Stimulated activated CD4-positive, alpha-beta T cell treated with anti-CD3 and anti-CD28 coated beads, Interleukin-15, amount 100 ng/mL, for 48 hours (primary cell): ENCODE measurements at places on chromosomes 1 and 21.

DNA sequence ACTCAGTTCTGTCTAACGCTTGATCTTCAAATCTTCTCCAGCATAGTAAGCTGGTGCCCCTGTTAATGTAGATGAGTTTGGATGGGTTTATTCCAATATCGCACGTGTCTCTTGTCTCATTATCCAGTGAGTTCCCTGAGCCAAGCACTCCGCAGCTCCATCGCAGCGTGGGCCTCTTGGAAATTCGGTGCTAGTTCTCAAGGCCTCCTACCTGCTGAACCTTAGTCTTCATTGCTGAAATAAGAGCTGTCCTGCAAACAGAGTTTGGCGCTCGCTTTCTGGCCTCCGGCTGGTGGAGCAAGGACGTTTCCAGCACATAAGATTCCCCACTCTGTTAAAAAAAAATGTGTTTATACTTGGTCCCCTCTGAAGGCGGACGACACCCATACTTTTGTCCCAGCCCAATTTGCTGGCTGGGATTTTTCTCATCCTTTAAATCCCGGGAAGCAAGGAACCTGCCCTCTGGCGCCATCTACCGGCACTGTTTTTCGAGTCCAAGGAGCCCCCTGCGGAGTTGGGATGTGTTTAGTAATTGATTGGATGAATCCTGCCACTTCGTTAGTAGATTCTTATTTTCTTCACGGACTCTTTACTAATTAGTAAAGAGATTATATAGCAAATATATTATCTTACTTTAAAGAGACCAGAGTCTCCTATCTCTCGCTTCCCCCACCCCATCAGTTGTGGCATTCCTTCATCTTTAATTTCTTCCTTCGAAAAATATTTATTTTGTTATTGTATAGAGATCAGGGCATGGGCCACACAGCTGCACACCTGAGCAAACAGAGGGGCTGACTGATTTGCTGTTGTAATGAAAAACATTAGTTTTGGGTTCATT is 14.7 kb downstream of the JUN start:
- no peak for DNase-seq

DNA sequence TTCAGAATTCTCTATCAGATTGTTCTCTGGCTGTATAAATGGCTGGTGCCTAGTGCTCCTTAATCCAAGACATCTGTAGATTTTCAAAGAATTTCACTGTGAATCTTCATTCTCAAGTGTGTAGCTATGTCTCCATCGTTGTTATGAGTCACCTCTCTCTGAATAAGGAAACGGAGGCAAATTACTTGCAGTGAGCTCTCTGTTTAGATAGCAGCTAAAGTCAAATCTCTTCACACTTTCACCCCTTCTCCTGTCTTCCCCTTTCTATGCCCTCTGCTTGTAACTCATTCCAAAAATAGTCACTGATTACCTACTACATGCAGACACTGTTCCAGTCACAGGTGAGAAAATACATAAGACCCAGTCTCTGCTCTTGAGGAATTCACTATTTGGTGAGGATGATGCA is 39.7 kb downstream of the CHML start:
- DNase-seq, result no peak

DNA sequence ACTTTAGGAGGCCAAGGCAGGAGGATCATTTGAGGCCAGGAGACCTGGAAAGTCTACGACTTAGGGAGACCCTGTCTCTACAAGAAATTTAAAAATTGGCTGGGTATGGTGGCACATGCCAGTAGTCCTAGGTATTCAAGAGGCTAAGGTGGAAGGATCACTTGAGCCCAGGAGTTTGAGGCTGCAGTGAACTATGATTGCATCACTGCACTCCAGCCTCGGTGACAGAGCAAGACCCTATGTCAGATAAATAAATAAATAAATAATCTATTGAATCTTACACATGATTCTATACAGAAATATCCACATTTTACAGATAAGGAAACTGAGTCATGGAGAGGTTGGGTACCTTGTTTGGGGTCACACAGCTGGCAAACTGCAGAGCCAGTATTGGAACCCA is 89.1 kb downstream of the MAN1C1 start:
- DNase-seq, result no peak

GRCh38 chr1:220886470-220887201 is 7.4 kb downstream of the HLX start:
- no peak for DNase-seq

- DNase-seq, result no peak
Observed at GRCh38 chr1:7022058-7022457, 236.8 kb downstream of the CAMTA1 start.

- DNase-seq, result no peak
Observed at GRCh38 chr1:173424782-173425407, 52.2 kb upstream of the PRDX6 start.

- no peak for DNase-seq
Observed at GRCh38 chr1:94092210-94092613, 28.7 kb downstream of the ABCA4 start.

DNA sequence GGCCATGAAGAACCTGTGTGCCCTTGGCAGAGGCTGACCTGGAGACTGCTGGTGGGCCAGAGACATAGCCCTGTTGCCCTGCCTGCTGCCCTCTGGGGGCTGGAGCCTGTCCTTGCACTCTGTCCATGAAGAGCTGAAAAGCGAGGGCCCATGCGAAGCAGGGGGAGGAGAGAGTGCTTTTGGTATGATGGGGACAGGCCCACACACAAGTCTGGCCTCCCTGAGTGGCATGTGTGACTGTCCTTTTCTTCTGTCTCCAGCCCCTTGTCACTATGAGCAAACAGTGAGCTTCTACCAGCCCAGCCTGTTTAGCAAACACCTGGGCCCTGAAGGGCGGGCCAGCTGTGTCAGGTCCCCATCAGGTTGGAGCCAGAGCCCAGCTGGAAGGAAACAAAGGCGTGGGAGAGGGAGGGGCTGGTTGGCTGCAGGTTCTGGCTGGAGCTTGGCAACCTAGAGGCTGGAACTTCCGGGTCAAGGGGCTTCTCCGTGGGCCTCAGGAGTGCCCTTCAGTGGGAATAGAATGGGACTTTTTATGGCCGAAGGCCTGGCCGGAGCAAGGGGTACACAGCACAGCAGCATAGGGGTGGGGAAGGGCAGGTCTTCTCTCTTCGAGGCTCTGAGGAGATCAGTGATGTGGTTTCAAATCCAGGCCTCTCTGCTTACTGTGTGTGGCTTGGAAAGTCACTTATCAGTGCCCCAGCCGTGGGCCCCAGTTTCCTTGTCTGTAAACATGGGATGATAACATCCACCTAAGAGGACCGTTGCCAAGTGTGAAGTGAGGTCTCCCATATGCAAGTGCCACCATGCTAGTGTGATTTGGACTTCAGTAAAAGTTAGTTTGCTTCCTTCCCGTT is 14.3 kb downstream of the QSOX1 start:
- DNase-seq, result no peak

DNA sequence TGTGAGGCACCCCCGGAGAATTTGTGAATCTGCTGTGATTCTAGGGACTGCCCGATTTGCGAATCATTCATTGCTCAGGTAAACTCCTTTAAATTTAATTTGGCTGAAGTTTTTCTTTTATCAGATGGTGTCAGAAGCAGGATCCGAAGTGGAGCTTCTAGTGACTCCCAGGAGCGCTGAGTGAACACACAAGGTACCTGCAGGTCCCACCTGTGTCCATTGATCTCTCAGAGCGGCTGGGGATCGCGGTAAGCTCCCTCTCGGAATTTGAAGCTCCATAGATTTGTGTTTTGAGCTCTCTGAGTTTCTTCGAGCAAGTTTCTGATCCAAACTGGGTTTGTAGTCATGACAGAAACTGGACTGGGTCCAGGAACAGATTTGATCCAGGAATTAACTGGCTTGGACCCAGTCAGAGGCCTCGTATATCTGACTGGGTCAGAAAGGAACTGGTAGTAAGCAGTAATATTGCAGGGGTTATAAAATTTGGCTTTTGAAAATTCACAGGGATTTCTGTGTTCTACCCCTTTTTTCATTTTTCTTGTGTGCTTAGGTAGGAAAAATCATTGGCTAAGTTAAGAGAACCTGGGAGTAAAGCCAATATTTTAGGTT is 56.2 kb upstream of the EDEM3 start:
- no peak for DNase-seq

GRCh38 chr1:204278958-204279357 is 65.2 kb upstream of the GOLT1A start:
- no peak for DNase-seq

DNA sequence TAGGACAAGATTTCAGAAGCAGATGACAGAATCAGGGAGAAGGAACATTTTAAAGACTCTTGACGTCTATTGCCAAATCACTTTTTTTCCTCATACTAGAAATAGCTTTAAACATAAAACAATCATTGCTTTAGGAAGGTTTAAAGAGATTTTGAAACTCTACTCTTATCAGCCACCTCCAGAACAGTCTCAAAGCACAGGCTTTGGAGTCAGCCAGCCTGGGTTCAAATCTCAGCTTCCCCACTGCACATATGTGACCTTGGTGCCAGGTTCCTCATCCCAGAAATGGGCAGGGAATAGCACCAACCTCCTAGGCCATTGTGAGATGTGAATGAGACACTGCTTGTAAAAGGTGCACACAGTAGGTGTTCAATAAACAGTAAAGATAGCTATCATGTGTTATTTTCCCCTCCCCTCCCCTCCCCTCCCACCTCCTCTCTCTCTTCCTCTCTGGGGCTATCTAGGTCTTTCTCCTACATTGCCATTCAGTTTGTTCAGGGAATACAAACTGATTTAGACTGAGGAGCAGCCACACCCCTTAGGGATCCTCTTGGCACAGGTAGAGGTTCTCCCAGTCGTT is 20.6 kb downstream of the SPOCD1 start:
- DNase-seq, result no peak

GRCh38 chr1:157403608-157404007 is 148.7 kb downstream of the FCRL5 start:
- no peak for DNase-seq

GRCh38 chr1:22121421-22121911 is 21.4 kb downstream of the WNT4 start:
- DNase-seq, result no peak
